ENCODE measurements at places on chromosomes 2 and 18.

- peak; percentile 49 for DNase-seq
Measured at GRCh38 chr2:201931951-201932350, 101.7 kb upstream of the FZD7 start.

- peak; percentile 47 for DNase-seq
Measured at GRCh38 chr2:11726384-11726783, 20.0 kb upstream of the LPIN1 start.

DNA sequence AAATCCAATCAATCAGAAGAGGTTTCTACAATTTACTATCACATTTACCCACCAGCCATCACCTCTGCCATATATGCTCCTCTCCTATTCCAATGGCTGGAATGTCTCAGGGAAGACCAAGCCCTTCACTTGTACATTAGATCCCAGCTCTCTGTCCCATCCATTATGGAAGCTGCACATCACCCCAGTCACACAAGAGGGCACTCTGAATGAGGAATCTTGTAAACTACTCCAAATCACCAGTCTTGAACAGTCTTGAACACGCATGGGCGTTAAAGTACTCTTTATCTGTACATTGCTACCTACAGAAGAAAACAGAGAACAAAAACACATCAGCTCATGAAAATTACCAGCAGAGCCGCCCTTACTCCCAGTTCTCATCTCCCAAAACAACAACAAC, 38.7 kb downstream of the ZC3H8 start:
- no peak for DNase-seq

- no peak for DNase-seq
Measured at GRCh38 chr2:4144731-4145130, 441.4 kb downstream of the DCDC2C start.

DNA sequence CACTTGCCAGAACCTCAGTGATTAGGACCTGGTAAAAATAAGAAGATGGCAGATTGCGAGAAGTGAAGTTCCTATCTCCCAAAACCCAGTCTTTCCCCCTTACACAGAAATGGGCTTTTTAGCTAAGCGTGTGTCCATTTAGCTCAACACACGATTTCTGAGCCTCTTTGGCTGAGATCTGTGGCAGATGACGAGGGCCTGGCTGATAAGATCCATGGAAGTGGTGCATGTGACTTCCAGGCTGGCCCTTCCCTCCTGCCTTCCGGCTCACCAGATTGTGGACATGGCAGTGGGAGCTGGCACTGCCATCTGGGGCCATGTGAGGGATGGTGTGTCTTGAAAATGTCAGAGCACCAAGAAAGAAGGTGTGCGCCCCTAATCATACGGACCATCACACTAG, 41.0 kb upstream of the ZFP36L2 start:
- DNase-seq: no peak

DNA sequence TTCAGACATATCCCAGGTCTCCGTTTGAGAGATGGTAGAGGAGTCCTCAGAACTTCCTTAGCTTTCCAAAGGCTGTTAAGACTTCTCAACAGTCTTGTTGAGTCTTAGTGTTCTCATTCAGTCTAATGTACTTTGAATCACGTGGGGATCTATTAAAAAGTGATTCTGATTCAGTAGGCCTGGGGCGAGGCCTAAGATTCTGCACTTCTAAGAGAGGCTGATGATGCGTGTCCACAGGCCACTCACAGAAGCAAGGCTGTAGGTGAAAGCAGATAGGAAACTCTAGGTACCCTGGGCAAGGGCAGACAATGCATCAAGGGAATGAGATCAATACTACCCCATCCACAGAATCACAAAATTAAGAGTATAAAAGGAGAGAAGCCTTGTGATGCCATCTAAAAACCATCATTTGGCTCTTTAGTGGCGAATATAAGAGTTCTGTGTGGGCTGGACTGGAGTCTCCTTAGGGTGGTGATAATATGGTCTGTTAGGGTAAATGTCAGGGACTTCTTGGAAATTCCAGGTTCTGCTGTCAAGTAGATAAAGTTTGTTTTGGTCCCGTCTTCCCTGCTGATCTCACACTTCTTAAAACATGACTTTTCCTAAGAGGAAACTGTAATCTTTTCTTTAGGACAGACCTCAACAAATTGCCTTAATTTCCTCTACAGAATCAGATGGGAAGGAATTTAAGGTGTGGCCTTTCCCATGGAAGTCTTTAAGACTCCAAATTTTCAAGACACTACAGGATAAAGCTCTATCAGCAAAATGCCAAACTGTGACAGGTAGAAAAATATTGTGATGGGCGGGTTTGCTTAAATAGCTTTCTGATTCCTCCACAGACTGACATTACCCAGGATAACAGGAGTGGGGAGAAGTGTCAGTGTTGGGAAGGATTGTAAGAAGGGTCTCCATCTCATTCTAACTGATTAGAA, 45.7 kb upstream of the NEMP2 start:
- no peak for DNase-seq

DNA sequence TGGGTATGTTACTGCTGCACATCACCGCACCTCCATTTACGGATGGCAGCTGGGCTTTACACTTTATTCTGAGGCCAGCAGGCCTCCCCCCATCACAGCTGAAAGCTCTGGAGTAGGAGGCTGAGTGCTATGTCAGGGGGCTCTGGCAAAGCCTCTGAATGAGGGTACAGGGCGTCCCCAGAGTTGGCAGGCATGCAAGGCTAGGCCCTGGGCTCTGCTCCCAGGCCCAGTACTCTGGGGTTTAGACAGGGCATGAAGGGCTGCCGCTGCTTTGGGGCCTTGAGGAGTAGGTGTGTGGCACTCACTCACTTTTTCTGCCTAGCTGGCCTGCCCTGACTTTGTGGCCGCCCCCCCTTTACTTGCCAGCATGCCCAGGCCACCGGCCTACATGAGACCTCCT, 90.8 kb downstream of the WDSUB1 start:
- no peak for DNase-seq

- DNase-seq: no peak
Measured at GRCh38 chr2:27651056-27651455, 12.4 kb downstream of the SUPT7L start.

DNA sequence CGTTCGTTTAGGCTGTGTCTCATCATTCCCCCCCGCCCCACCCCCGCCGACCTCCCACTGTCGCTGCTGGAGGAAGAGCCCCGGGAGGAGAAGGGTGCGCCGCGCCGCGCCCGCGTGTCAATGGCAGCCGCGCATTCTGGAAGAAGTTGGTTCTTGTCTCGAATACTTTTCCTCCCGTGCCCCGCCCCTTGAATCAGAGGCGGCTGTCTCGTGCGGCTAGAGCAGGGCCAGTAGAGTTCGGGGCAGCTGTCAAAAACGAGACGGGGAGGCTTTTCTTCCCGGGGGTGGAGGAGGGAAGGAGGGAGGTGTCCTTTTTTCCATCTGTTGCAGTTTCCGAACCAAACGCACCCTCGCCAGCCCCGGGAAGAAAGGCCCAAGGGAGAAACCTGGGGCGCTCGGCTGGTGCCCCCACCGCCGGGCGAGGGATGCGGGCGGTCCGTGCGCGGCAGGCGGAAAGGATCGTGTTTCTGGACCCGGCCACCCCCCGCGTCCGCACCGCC, 410 bp upstream of the TGIF1 start:
- no peak for DNase-seq

DNA sequence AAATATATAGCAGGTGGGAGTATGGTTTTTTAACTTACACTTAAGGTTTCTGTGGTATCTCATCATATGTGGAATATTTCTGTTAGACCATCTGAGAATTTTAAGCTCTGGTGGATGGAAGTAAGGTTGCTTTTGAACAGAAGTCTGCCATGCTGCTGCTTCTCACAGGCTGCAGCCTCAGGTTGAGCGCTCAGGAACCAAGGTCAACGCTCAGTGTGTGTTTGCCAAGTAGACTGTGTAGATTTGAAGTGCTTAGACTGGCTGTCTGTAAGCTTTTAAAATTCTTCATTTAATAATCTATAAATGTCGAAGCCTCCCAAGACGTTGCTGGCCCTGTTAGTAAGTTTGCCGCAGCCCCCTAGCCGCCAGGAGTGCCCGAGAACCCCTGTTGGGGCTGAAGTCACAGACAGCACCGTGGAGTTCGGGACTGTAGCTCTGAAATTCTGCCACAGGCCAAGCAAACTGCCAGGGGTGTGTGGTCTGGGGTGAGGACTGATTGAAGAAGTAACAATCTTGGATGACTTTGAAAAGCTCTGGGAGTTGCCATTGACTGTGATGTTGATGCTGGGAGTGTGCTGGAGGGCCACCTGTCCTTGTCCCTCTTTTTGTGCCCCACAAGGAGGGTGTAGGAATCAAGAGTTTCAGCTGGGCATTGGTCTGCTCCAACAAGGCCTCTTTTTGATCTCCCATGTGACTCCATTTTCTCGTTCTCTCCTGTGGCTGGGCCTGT, 26.9 kb downstream of the INPP4A start:
- DNase-seq: no peak

- no peak for DNase-seq
Measured at GRCh38 chr2:237391140-237391539, 22.8 kb downstream of the COL6A3 start.

DNA sequence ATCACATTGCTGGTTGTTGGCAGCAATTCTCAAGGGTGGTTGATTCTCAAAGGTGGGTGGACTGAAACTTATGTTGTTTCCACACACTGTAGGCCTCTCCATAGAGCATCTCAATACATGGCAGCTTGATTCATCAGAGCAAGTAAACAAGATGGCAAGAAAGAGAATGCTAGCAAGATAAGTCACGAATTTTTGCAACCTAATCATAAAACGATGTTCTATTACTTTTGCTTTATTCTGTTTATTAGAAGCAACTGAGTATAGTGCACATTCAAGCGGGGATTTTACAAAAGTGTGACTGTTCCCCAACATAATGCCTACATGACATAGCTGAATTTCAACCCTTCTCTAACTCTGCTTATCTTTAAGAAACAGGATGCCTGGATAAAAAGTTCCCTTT, 136.2 kb downstream of the CCDC178 start:
- no peak for DNase-seq

- no peak for DNase-seq
Measured at GRCh38 chr2:55887351-55887750, 36.2 kb downstream of the EFEMP1 start.

DNA sequence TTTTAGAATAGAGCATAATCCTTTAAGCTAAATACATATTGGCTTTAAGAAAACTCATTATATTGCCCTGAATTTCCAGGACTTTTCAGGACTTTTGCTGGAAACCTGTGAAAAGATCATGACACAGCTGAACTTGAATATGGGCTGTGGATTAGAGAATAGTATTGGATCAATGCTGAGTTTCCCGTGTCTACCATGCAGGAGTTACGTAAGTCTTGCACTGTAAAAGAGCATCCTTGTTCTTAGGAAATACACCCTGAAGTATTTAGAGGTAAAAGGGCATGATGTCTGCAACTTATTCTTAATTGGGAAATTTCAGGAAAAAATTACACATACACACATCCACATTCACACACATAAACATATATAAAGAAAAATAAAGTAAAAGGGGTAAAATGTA, 82.1 kb downstream of the ZFP36L2 start:
- DNase-seq: no peak

DNA sequence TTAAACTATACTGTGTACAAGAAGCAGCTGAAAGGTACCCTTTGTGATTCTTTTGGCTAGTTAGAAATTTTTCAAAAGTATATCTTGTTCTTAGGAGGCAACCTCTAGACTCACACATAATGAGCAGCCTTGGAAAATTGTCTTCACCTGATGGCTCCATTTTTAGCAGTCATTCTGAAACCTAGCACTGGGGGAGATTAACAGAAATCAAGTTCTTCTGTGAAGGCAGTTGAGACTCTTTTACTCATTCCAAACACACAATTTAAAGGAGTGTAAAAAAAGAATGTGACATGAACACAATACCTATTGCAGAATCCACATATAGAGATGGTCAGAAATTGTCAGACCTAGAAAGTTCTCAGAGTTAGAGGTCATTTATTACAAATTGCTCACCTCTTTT, 197.7 kb downstream of the UBE2E3 start:
- no peak for DNase-seq

GRCh38 chr2:39664888-39665591, 677 bp upstream of the TMEM178A start:
- DNase-seq: no peak

- no peak for DNase-seq
Measured at GRCh38 chr18:34744569-34744968, 34.5 kb downstream of the DTNA start.

GRCh38 chr18:47036927-47037578, 1.6 kb upstream of the ELOA2 start:
- no peak for DNase-seq

DNA sequence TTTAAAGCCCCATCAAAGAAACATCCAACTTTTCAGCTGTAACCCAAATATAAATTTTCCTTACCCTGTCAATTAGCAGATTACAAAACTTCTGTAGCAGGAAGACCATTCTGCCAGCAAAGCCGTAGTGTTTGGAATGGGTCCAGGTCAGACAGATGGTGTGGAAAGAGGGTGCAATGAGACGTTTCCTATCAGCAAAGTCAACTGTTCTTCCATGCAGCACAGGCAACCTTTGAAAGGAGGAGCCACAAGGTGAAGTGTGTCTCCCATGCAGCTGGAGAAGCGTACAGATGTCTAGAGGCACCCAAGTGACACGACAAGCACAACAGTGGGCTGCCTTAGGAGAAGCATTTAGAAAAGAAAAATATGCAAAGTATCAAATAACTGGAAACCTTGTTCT, 83.7 kb downstream of the SP3 start:
- no peak for DNase-seq

- DNase-seq: no peak
Measured at GRCh38 chr2:45713136-45713535, 61.7 kb downstream of the PRKCE start.

GRCh38 chr2:44349506-44349905, 11.8 kb downstream of the PREPL start:
- no peak for DNase-seq
